ENCODE measurements at places on chromosomes 11 and 22.

- DNase-seq, result no peak
These were observed 344 bp downstream of the IFT27 start for GRCh38 chr22:36775586-36775963.

GRCh38 chr11:82775736-82776346, 42.2 kb upstream of the FAM181B start:
- peak; percentile 4 for DNase-seq

DNA sequence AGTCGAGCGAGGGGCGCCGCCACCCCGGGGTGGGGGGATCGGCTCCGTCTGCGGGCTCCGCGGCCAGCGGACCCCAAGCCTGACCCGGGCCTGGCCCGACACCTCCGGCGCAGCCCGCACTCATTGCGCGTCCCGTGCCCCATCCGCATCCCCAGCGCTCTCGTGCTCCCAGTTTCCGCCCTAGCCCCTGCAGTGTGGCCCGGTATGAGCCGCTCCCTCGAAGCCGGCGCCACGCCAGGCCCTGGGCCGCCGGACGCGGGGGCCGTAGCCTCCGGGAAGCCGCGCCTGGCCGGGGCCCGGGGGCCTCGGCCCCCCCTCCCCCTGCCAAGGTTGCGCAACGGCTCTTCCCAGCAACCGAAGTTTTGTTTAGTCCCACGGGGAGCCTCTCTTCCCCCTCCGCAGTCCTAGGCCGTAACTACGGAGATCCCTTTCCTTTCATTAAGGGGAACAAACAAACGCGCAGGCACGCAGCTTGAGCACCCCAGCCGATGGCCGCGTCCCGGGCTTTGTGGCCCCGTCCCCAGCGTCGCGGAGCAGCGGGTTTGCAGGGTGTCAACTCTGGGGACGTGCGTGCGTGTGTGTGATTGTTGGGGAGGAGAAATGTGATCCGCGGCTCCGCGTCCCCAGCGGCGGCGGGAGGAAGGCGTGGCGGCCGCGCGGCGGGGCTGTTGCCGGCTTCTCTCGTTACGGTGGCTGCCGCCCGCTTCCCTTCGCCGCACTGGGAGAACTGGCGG, 883 bp downstream of the HIPK3 start:
- peak; percentile 71 for DNase-seq

DNA sequence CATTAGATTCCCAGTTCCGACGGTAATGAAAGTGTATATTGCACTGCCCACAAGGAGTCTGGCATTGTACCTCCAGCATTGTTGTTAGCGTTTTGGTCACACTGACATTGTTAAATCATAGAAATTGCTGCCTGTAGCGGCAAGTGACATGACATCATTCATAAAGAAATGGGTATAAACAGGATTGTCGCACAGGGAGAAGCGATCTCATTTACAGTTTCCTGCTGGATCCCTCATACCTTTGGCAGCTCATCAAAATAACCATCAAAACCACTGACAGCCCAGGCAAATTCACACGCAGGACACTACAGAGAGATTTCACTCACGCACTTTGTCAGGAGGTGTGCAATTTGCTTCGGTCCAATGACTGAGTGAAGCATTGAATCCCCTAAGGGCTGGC, 3.5 kb downstream of the HTR3B start:
- DNase-seq, result no peak

DNA sequence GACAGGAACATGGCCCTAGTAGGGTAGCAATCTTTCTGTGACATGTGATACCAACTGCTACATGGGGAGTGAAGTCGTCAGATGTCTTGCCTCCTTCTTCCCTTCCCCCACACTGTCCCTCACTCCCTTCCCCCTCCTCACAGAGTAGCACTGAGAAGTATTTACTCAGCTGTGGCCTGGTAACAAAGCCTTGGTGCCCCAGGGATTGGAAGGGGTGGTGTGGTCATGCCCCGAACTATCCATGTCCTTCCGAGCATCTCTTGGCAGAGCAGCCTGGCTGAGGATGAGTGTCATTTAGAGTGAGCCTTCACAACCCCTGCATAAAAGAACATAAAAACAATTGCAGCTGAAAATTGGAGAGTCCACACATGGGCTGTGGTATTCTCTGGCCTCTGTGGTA, 46.1 kb downstream of the ARFGAP2 start:
- DNase-seq, result no peak

- no peak for DNase-seq
These were observed 34.8 kb downstream of the CELSR1 start for GRCh38 chr22:46502440-46503175.

- DNase-seq, result no peak
These were observed 860.4 kb downstream of the OPCML start for GRCh38 chr11:132671851-132672370.

DNA sequence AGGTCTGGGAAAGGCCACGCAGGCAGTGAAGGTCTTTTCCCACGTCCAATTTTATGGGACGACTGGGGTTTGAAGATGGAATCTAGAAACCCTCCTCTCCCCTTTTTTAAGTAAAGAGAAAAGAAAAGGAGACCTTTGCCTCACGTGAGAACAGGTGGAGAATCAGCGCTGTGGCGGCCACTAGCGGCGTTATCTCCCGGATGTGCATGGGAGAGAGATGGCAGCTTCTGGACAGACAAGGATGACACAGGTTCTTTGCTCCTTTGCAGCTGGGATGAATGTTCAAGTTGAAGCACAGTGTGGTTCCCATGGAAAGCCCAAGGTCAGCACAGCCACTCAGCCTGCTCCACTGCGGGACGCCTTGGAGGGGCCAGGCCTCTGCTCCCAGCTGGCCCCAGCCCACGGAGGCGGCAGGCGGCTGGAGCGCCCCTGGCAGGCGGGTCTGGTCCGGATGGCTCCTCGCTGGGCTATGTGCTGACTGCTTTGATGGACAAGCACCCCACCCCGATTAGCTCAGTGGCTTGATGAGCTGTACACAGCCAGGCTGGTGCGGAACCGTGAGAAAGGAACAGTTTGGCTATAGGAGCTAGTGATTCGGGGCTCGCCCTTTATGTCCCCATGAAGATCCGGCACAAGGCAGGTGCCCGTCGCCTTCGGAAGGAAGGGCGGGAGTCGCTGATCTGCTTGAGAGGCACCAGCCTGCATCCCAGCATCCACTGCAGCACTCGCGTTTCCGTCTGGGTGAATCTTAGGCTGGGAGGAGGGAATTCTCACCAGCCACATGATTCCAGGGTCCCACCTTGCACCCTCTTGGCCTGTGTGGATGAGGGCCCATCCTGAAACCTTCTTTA, 14.5 kb upstream of the BID start:
- DNase-seq, result no peak

DNA sequence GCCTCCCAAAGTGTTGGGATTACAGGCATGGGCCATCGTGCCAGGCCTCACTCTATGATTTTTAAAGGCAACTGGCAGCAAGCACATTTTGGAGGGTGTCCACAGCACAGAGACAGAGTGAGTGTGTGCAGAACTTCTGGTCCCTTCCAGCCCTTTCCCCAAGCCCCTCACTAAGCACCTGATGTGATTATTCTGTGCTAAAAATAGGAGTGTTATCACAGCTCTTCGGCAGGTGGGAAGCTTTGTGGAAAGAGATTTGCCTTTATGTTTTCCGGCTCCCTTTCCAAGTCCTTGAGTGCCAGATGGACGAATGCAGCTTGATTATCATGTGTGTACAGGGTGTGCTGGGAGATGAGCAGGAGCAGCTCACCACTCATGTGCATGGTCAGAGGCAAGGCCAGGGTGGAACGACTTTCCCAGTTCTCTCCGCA, 310.8 kb downstream of the DDX10 start:
- DNase-seq, result no peak

- DNase-seq, result no peak
These were observed 10.0 kb upstream of the MYO7A start for GRCh38 chr11:77118086-77118485.

- no peak for DNase-seq
These were observed 7.2 kb downstream of the TTLL1 start for GRCh38 chr22:43081968-43082367.

DNA sequence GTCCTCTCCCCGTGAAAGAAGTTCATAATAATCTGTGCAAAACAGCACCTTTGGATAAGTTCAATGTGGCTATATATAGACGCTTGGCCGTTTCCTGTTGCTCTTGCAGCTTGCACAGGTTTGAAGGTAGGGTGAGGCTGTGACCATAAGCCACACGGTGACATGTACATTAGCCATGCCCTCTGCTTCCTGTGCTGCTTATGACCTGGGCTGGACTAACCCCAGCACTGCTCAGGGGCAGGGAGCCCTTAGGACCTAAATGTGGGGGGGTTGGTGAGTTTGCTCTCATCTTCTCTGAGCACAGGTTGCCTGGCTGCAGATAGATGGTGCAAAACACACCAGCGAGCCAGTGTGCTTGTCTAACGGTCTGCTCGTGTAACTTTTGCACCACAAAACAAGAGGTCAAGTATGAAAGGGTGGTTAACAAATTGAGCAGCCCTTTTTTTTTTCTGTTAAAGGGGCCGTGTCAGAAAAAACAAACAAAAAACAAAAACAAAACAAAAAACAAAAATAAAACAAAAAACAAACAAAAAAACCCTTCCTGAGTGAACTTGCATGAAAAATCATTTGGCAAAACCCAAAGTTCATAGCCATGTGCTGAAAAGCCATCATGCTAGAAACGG, 37.3 kb downstream of the FLI1 start:
- no peak for DNase-seq

DNA sequence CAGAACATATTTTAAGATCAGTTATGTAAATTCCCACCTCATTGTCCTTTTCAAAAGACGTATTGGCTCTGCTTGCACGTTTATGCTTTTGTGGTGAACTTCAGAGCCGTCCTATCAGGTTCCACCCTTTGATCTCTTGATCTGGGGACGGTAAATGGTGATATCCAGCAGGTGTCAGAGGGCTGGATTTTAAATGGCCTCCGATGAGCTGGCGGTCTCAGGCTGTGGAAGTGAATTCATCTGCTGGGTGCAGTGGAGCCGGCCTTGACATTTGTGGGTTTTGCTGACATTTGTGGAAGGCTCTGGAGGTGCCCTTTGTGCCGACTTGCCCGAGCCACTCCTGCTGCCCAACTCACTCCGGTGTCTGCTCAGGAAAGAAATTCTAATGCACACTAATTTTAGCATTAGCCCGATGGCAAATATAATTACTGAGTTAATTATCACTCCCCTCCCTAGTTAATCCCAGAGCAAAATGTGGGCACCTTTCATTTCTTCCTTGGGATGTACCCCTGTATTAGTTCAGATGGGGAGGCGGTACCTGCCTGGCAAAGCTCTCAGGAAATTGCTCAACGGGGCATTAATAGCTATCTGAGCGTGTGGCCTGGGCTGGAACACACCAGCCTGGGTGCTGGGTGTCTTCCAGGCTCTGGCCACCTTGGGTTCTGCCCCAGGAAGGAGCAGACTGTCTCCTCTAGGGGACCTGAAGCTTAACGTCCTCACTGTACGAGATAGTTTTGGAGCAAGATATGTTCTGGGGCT, 9.1 kb downstream of the LRP5 start:
- DNase-seq, result no peak

GRCh38 chr11:20771681-20772080, 102.3 kb downstream of the NELL1 start:
- DNase-seq, result no peak

DNA sequence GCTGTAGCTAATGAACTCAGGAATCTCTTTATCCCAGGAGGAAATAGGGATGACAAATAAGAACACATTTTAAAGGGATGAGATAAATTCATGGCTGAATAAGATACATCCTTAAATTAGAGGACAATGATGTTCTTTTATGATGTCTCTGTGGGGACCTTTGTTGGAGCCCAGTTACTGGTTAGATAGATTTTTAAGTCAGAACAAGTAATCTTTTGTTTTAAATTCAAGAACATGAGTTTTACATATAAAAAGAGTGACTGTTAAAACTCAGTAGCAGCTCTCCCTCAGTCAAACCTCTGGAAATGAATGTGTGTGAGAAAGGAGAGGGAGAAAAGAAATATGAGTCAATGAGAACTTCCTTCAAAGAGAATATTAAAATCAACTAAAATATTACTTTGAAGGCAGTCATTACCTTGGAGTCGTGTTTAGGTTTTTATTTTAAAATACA, 241.6 kb downstream of the SWAP70 start:
- DNase-seq, result no peak

DNA sequence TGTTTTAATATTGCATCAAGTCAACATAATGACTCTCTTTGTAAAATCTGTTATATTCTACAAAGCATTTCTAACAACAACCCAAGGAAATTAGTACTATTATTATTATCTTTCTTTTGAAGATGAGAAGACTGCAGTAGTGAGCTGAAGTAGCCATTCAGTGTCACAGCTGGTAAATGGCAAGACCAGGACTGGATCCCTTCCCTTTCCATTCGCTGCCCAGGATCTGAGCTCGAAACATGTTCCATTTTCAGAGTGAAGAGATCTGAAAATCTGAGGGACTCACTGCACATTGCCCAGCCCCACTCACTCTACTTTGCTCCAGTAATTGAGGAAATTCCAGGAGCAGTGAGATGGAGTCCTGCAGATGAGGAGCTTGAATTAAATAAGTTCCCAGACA, 240.0 kb upstream of the BLID start:
- no peak for DNase-seq

DNA sequence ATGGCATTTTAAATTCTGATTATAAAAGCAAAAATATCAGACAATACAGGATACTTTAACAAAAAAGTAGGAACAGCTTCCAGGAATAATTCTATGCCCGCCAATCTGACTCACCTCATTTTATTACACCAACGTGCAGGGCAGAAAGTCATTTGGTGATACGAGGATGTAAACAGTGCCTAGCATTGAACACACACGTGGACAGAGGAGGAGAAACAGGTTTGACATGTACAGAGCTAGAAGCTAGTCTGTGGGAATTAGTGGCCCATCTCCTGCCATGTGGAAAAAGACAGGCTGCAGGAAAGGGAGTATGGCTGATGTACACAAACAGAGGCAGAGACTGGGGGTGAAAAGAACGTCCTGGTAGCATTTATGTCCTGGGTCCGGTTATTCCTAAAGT, 9.0 kb upstream of the SPINDOC start:
- DNase-seq, result no peak

DNA sequence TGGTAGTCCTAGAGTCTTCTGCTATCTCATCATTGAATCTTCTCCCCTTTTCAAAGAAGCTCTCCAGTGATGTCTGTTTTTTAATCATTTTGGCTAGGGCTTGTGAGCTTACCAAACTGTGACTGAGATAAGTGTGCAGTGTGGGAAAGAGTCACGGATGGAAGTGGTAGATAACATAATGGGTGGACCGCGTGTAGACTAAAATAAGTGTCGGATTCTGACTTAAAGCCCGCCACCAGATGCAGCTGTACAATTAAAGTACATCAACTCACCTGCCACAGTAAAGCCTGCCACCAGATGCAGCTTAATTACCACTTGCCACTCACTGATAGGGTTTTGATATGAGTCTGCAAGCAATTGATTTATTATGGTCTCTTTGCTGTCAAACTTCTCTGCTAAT, 581.5 kb downstream of the LRRC4C start:
- no peak for DNase-seq

DNA sequence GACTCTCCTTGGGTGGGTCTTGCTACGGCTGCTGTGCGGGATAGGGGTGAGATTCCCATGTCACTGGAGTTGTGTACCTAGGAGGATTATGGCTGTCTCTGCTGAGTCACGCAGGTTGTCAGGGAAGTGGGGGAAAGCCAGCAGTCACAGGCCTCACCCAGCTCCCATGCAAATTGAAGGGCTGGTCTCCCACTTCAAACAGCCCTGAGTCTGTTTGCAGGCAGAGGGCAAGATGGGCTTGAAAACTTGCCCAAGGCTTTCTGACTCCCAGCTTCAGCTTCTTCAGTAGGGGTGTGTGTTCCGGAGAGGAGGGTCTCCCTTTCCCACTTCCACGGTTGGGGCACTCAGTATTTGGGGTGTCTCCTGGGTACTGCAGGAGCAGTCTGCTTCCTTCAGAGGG, 10.9 kb upstream of the SC5D start:
- DNase-seq, result no peak

- no peak for DNase-seq
These were observed 9.3 kb upstream of the ANKRD13D start for GRCh38 chr11:67279589-67280340.

All from T-cell (primary cell).